WTC11 (cell line): ENCODE measurements at places on chromosomes 2 and 18.

GRCh38 chr2:127229555-127229954 is 9.5 kb upstream of the CYP27C1 start:
- no peak for DNase-seq

DNA sequence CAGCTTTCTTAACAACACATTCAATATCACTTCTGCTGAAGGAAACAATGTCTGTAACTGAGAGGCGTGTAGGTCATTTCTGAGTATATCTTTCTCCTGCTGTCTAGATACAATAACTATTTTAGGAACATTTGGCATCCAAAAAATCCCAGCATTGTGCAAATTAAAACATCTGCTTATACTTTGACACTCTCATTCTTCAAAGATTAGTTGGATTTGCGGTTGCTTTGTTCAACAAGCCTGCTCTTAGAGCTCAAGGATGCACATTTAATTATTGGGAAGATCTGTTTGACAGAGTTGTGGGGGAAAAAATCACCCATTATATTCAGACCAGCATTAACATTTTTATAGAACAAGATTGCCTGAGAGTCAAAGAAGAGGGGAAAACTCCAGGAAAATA is 449.5 kb upstream of the HNRNPA3 start:
- no peak for DNase-seq

DNA sequence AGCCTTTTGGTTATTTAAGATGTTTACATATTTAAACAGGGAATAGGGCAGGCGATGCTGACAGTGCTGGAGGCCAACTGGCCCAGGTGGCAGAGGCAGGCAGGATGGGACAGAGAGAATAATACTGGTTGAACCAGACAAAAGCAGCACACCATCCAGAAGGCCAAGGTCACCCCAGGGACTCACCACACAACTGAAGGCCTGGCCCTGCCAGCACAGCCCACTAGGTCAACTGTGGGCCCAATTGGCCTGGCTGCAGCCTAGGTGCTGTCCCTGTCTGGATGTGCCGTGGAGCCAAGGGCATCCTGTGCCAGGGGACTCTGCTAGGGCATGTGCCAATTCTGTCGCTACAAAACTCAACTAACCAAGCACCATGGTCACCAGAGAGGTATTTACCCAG is 69.2 kb downstream of the RNF152 start:
- no peak for DNase-seq

- DNase-seq = no peak
Observed at GRCh38 chr18:50338122-50338521, 36.7 kb upstream of the SKA1 start.
